Cerebellar cortex (tissue), 1 donor: ENCODE measurements at places on chromosomes 2 and 18.

GRCh38 chr2:146939991-146940685 lies 904.7 kb upstream of the ACVR2A start:
- no peak for DNase-seq

DNA sequence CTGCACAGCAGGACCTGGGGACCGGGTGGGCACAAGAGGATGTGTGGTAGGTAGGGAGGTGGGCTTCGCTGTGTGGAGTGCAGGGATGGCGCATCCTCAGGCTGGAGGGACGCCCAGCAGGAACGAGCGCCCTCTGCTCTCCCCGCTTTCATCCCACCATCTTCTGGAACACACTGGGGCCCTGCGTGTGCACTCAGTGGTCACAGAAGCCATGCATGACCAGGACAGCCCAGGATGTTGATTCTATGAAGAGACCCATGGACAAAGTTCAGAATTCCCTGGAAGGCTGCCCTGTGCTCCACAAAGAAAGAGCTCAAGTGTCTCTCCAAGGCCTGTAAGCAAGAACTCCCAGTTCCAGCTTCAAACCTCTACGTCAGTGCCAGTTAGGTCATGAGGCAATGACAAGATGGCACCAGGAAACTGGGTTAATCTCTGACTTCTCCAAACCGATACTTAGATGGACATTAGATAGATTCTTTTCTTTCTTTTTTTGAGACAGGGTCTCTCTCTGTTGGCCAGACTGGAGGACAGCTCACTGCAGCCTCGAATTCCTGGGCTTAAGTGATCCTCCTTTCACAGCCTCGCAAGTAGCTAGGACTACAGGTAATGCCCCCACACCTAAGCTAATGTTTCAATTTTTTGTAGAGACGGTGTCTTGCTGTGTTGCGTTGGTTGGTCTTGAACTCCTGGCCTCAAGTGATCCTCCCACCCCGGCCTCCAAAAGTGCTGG lies 3.4 kb downstream of the SLC66A2 start:
- no peak for DNase-seq

GRCh38 chr2:217919781-217920351 lies 82.9 kb downstream of the TNS1 start:
- DNase-seq: no peak

DNA sequence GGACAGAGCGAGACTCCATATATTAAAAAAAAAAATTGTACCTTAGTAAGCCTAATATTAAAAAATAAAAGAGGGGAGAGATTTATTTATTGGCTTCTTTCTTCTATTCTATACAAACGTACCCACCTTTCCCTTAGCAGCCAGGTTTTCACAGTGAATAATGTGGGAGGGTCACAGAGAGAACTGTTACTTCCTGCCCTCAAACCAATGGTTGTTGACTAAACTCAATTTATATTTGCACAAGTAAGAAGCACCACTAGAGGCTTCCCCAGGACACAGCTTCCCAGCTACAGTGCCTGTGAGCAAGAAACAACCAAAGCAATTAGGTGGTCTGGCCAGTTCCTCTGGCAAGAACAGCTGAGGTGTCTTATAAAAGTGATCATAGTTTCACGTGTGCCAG lies 28.9 kb upstream of the GALR1 start:
- no peak for DNase-seq

- no peak for DNase-seq
Observed at GRCh38 chr2:26805241-26805676, 19.4 kb downstream of the CENPA start.

- DNase-seq: no peak
Observed at GRCh38 chr2:113863144-113863543, 26.7 kb upstream of the ACTR3 start.

GRCh38 chr2:147649286-147649685 lies 195.5 kb upstream of the ACVR2A start:
- no peak for DNase-seq

DNA sequence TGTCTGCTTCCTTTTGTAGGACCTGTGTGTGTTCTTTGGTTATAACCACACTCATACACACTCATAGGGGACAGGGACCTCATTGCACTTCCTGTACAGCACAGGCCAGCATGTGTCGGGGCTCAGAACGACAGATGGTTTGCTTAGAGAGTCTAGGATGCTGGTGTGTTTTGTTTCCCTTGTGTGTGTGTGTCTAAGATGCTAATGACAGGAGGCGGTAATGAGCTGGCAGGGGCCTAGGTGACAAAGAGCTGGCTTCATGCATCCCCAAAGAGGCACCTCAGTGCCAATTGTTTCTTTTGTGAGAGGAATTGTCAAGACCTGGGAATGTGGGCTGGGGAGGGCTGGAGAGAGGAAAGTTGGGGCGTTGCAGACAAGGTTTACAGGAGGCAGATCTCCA lies 66.6 kb downstream of the CELF4 start:
- DNase-seq: peak; percentile 91

GRCh38 chr2:145350011-145350410 lies 830.1 kb upstream of the ZEB2 start:
- no peak for DNase-seq

DNA sequence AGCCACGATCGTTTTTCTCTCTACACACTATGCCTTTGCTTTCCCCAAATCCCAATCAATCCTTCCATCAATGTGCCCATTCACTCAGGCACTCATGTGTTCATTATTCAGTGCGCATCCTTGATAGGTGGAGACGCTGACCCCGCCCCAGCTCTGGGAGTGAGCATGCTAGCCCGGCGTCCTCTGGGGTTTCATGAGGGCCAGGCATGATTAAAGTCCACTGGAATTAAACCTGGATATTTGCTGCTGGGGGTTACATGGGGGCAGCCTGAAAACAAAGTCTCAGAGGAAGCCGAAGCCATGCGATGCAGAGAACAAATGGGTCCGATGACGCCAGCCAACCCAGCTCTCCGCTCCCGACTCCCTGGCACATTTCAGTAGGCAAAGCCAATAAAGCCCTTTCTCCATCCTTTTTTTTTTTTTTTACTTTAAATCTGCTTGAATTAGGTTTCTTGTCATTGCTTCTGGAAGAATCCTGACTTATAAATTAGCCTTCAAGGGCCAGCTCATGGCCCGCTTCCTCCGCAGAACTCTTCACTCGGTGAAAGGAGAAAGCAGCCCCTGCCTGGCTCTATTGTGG lies 316.4 kb upstream of the ID2 start:
- no peak for DNase-seq

DNA sequence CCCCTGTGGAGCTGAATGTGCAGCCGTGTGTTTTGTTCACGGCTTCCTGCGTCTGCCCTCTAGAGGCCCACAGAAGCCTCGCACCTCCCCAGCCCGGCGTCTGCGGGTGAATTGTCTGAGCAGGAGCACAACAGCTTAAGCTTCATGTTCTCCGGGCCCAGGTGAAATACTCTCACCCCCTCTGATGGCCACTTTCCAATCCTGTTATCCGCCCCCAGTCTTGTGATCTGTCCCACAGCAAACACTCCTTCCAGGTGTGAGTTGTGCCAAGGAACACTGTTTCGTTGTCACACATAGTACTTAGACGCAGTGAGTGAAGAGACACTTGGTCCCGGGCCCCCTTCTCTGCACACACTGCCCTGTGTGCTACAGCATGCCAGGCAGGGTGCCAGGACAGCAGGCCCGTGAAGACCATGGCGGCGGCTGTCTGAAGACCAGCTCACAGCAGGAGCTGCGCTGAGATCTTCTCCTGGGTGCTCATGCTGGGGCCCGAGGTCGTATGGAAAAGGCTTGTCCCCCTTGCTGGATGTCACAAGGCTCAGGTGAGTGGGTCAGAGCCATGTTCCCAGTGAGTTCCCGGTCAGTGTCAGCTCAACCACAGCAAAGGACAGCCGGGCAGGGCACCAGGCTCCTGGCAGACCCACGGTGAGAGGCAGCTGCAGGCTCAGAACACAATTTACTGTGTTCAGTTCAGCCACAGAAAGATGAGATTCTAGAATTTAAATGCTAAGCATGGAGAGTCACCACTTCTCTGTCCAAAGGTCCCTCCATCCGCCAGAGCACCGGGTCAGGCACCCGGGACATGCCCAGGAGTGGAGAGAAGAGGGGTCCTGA lies 6.8 kb upstream of the PXDN start:
- DNase-seq: peak; percentile 77

DNA sequence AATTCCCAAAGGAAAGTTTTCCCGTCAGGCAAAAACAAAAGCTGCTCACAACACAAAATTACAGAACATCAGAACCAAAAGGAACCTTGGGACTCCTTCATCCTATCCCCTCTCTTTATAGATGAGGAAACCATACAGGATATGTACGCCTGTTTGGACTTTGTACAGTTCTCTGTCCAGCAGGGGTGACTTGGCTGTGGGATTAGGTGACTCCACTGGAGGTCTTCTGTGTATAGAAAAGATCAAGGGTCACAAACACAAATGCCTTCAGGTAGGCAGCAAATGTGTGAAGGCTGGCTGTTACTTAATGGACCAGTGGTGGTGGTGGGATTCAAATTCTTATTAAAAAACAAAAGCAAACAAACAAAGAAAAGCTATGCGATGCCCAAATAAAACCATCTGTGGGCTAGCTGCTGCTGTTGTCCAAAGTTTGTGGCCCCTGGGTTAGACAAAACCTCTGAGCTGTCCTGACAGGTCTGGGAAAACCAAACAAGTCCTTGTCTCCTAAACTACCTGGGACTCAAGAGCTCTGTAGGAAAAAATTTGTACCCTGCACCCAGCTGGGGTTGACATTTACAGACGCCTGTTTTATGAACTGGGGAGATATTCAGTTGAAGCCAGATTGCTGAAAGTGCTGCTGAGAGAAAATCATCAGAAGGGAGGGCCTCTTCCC lies 1.3 kb upstream of the CEP68 start:
- DNase-seq: no peak

- no peak for DNase-seq
Observed at GRCh38 chr18:23920054-23920453, 94.5 kb upstream of the TTC39C start.

- no peak for DNase-seq
Observed at GRCh38 chr2:46131-46470, 204 bp downstream of the FAM110C start.

DNA sequence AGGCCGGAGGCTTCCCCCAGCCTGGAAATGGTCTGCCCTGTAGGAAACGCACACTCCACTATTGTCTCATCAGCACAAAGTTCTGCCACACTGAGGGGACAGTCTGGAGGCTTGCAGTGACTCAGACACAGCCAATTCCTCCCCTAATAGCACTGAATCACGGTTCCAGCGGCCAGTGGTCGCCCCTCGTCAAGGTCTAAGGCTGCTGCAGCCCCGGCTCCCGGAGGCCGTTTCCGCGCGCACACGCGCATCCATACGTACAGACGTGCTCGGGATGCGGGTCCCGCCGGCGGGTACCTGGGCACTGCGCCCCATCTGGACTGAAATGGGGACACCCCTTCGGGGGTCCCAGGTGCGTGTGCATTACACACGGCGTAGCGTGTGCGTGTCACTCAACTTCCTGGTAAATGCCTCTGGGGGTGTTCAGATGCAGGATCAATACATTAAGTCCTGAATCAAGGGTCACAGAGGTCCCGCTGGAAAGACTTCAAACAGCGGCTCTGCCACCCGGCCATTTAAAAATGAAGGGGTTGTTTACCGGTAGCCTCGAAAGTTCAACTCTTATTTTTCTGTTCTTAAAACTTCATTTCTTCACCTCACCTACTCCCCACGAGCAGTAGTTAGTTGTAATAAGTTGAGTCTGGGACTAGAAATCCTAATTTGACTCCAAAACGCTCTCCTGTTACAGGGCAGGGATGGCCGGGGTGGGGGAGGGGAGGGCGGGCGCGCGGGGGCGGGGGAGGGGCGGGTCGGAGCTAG lies 572 bp upstream of the ZNF516 start:
- DNase-seq: no peak

DNA sequence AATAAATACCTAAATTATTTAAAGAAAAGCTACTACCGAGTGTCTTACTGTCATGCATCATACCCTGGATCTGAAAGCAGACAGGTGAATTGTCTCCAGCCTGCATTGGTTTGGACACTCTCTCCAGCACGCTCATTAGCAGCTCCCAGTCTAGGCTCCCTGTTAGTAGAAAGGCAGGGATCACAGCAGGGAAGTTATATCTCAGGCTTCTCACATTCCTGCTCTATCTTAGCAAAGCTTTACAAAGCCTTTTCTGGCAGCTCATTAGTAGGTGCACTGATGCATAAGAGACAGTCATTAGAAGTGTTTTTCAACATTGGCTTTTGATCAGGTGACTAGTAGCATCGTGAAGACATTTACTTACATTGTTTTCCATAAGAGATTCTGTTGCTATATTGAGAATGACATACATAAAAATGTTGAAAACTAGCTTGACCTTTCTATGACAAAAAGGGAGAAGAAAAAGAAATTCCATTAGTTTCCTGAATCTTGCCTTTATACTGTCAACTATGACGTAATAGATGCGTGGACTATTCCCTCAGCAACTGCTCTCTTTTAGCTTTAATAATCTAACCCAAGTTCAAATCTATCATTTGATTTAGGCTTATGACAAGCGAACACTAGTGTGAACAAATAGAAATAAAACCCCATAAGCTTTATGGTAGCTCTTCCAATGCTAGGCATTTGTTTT lies 408.7 kb upstream of the KCNH7 start:
- DNase-seq: peak; percentile 32

GRCh38 chr2:7867867-7868266 lies 814.0 kb upstream of the ID2 start:
- DNase-seq: no peak

DNA sequence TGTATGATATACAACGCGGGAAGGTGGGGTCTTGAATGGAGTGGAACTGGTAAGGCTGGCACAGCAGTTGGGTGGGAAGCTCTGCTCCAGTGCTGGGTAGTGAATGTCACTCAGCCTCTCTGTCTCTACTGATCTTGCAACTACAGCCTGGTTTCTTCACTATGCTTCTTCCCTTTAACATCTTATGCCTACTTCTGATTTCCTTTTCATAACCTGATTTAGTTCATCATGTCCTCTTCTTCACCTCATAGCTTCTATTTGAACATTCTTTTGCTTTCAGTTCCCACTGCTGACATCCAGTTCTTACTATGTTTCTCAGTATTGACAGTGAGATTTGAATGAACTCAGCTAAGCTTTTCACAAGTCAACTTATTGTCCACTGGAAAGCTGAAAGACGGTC lies 286.2 kb downstream of the ARL6IP6 start:
- DNase-seq: no peak

- DNase-seq: no peak
Observed at GRCh38 chr2:138180692-138181386, 216.6 kb downstream of the HNMT start.

- DNase-seq: no peak
Observed at GRCh38 chr2:166627893-166628292, 133.8 kb upstream of the SCN7A start.
